Bladder microvascular endothelial cell (primary cell): ENCODE measurements at places on chromosomes 2 and 18. TPM values are rescaled to one million over a fixed set of nuclear protein-coding genes. Genes with fewer than 3 reads are reported as not detected.

The PCARE gene
- not detected in 2 replicates for total RNA-seq

The METTL8 gene
- total RNA-seq: 5.7 and 20.1 TPM in 2 replicates

The VAMP8 gene
- 6.2 and 10.1 TPM in 2 replicates for total RNA-seq

The KIAA2012 gene
- total RNA-seq: not detected in 2 replicates

The TLX2 gene
- total RNA-seq: not detected in 2 replicates

The ERCC3 gene
- 25.7 and 46.8 TPM in 2 replicates for total RNA-seq

The ZSCAN30 gene
- total RNA-seq: 7.9 and 15.9 TPM in 2 replicates

The ARHGEF4 gene
- total RNA-seq: under 0.01 and 1.0 TPM in 2 replicates

The LYPD6B gene
- not detected in 2 replicates for total RNA-seq

The IL36B gene
- not detected in 2 replicates for total RNA-seq

The MAL gene
- not detected in 2 replicates for total RNA-seq

The ASAP2 gene
- 28.7 and 52.2 TPM in 2 replicates for total RNA-seq

The FBXO41 gene
- total RNA-seq: 0.16 and 0.19 TPM in 2 replicates

The RPRM gene
- not detected in 2 replicates for total RNA-seq

The FAM237A gene
- not detected in 2 replicates for total RNA-seq

The ABCA12 gene
- total RNA-seq: under 0.01 TPM in 1 of 2 replicates, not detected in the other

The ABCG8 gene
- not detected in 2 replicates for total RNA-seq

The CHST10 gene
- 7.2 and 7.4 TPM in 2 replicates for total RNA-seq

The HPCAL1 gene
- 48.4 and 61.9 TPM in 2 replicates for total RNA-seq

The CD8B2 gene
- total RNA-seq: not detected in 2 replicates

The ID2 gene
- 18.1 and 41.0 TPM in 2 replicates for total RNA-seq

The STK39 gene
- 2.6 and 3.0 TPM in 2 replicates for total RNA-seq

The CACNB4 gene
- total RNA-seq: under 0.01 and 0.38 TPM in 2 replicates

The ZC3H6 gene
- 1.8 and 2.2 TPM in 2 replicates for total RNA-seq

The FBXO36 gene
- 0.57 and 1.5 TPM in 2 replicates for total RNA-seq

The EMX1 gene
- not detected in 2 replicates for total RNA-seq

The REEP1 gene
- 0.16 and 6.8 TPM in 2 replicates for total RNA-seq

The SIX3 gene
- not detected in 2 replicates for total RNA-seq

The NT5DC4 gene
- not detected in 2 replicates for total RNA-seq

The FHOD3 gene
- 0.06 and 0.16 TPM in 2 replicates for total RNA-seq

The SNED1 gene
- 7.8 and 19.8 TPM in 2 replicates for total RNA-seq
